ENCODE measurements at places on chromosomes 16 and 17. TPM values are rescaled to one million over a fixed set of nuclear protein-coding genes. Genes with fewer than 3 reads are reported as not detected.
A peak's percentile ranks its signal among the peaks of the same experiment; 100 is the strongest.

TBC1D3 gene
- not detected for total RNA-seq

KRT27 gene
- total RNA-seq: not detected

SOST gene
- total RNA-seq: not detected

GLIS2 gene
- total RNA-seq: 5.1 TPM

LITAFD gene
- total RNA-seq: not detected

TTYH2 gene
- 8.3 TPM for total RNA-seq

CRHR1 gene
- 6.6 TPM for total RNA-seq

KLHL36 gene
- total RNA-seq: 75.2 TPM

EXOC3L1 gene
- 0.47 TPM for total RNA-seq

DNA sequence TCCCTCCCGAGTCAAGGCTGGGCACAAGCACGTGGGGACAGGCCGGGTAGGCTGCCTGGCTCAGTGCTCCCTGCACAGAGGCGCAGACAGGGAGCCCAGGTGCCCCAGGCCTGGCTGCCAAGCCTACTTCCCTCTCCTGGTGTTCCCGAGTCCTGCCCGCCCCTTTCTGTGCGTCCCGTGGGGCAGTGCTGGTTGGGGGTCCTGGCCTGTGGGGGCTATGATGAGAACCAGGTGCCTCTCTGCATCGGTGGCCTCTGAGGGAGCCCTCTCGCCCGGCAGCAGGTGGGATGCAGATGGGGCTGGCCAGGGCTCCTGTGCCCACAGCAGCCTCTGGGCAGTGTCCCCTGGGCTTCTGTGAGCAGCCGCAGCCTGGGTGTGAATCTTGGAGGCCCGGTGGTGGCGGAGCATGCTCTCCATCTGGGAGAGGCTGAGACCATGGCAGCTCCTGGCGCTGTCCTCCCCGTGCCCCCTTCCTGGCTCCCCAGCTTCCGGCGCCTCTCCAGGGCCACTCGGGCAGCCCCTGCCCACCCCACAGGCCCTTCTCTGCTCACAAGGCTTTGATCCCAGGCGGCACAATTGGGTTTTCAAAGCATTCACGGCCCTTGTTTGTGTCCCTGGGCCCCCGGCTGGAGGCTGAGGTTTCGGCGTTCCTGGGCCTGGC, 7.2 kb downstream of the CENPX start:
- no peak for DNase-seq

GRCh38 chr17:43620581-43620980, 41.1 kb downstream of the MEOX1 start:
- no peak for DNase-seq

- no peak for DNase-seq
Measured at GRCh38 chr16:79601092-79601930, 774 bp upstream of the MAF start.

DNA sequence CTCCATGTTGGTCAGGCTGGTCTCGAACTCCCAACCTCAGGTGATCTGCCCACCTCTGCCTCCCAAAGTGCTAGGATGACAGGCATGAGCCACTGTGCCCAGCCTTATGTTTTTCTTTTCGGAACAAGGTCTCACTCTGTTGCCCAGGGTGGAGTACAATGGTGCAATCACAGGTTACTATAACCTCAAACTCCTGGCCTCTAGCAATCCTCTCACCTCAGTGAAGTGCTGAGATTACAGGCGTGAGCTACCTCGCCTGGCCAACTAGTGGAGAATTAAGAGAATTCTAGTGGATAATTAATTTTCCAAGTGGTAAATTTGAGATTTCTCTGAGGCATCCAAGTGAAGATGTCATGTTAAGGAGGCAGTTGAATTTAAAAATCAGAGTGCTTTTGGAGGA, 2.9 kb upstream of the FBXO47 start:
- DNase-seq: no peak

DNA sequence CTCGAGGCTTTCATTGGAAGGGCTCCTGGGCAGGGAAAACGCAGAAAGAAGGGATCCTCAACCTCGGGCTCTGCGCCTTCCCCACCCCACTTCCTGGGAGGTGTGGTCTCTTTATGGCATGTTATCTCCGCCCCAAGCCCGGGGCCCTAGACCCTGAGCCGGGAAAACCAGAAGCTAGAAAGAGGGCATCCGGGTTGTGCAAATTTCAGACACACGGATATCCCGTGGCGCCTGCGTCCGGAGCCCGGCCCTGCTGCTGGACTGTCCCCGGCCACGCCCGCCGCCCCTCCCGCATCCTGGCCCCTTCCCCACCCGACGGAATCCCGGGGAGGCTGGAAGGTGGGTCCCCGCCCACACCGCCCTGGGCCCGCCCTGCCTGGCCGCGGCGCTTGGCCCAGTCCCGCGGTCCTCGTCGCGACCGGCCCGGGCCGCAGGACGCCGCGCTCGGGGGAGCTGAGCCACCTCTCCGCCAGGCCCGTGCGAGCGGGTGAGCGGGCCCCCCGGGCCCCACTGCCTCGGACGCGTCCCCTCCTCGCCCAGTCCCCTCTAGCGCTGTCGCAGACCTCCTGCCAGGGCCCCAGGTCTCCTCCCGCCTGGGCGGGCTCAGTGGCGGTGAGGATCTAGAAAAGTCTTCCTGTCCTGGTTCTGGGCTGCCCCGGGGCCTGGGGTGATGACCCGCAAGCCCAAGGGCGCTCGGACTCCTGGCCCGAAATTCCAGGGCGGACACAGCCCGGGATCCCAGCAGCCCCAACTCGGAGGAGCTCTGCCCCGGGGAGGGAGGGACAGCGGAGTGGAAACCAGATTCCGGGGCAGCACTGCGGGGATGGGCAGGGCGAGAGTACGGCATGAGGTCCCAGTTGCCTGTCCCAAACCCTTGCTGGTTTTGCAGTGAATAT, at the start of gene SLC16A5:
Gene SLC16A5 (plus strand): TSS at position 397 of the 896 bp plus-strand sequence. CDS start 5,683 bp downstream, outside the sequence.
- no peak for DNase-seq

DNA sequence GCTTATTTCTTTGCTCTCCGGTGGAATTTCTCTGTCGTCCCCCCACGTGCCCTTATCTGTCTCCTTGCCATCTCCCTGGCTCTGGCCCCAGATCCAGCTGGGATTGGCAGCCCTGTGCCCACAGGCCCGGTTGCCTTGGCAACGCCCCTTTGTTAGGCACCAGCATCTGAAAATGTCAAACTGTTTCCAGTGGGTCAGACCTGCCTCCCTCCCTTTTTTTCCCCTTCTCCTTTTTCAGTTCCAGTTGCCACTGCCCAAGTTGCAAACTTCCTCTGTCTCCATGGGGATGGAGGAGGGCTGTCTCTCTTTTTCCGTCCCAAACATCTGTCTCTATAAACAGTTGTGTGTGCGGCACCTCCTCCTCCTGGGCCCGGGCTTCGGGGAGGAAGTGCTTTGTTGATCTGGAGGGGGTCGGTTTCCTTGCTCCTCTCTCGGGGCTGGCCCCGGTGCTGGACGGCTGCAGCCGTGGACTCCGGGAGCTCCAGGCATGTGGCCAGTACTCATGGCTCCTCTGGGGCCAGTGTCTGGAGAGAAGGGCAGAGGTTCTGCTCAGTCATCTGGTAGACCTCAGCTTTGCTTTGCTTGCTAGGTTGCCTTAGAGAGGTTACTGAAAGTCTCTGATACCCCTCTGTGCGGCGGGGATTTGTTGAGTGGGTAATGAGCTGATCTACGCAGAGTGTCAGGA, 35.3 kb downstream of the SOCS3 start:
- peak; percentile 47 for DNase-seq

- no peak for DNase-seq
Measured at GRCh38 chr16:30459456-30459855, 13.1 kb upstream of the ITGAL start.

GRCh38 chr17:71926746-71927398, 193.9 kb upstream of the SOX9 start:
- no peak for DNase-seq

DNA sequence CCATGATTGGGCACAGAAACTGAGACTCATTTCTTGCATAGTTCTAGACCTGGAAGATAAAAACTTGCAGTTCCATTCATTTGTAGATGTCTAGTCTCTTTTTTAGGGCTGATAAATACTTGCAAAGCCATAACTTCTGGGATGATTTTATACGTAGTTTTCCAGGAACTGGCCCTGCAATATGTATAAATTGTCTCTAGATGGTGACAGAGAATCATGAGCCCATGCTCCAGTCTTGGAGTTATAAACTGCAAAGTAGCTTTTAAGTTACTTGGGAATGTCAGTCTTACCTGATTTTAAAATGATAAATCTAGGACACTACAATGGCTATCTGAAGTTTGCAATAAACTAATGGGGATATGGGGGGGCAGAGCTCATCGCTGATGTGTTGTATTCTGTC, 3.0 kb upstream of the ADAMTS18 start:
- DNase-seq: no peak

DNA sequence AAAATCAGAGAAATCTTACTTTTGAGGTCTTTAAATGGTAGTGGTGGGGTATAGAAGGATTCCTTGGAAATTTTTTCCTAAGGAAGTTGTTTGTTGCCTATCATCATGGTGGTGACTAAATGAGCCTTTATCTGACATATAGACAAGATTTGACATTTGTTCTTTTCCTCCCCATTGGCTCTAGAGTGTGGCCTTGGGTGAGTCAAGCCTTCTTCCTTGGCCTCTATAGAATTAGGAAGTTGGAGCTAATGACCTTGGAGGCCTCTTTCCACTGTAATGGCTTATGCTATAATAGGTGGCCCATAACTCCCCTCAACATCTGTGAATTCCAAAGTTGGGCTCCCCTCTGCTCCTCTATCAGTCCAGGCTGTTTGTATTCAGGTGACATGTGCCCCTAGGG, 79.1 kb upstream of the HNF1B start:
- DNase-seq: no peak

GRCh38 chr16:82192665-82193064, 22.6 kb upstream of the MPHOSPH6 start:
- no peak for DNase-seq

GRCh38 chr17:5194346-5194745, 2.7 kb upstream of the ZNF594 start:
- no peak for DNase-seq

GRCh38 chr16:66264311-66265047, 102.0 kb upstream of the CDH5 start:
- no peak for DNase-seq

GRCh38 chr17:39002991-39003715, 36.0 kb upstream of the FBXO47 start:
- peak; percentile 45 for DNase-seq

- DNase-seq: no peak
Measured at GRCh38 chr17:81491761-81492160, 20.8 kb downstream of the ACTG1 start.

GRCh38 chr16:79272141-79272577, 328.4 kb downstream of the MAF start:
- no peak for DNase-seq

- DNase-seq: no peak
Measured at GRCh38 chr16:77794586-77794985, 6.2 kb downstream of the VAT1L start.

GRCh38 chr17:30821871-30822723, 2.4 kb downstream of the CRLF3 start:
- no peak for DNase-seq

DNA sequence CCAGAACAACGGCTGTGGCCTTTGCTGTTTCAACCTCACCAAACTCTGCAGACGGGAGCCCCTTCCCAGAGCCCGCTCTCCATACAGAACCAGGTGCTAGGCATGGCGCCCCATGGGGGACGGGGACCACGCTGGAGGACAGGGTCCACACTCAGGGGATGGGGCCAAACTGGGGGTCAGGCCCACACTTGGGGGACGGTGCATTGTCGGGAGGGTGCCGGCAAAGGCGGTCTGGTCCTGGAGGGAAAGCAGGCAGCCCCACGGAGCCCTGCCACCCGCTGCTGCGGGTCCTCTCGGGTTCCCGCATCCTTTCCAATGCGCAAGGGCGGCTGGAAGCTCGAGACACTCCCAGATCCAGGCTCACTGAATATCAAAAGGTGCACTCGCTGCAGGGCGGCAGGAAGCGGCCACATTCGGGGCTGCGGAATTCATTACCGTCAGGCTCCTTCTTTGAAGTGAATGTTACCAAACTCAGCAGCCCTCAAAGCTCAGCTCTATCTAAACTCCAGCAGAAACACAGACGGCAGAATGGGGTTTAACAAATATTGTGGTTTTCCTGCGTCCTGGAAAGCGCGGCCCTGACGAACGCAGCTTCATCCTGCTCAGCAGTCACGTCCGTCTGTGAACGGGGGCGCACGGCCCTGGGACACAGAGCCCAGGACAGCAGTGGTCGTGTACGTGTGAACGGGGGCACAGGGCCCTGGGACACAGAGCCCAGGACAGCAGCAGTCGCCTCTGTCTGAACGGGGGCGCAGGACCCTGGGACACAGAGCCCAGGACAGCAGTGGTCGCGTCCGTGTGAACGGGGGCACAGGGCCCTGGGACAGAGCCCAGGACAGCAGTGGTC, 41.3 kb downstream of the LMF1 start:
- DNase-seq: no peak
